ENCODE measurements at places on chromosomes 6 and 20.

DNA sequence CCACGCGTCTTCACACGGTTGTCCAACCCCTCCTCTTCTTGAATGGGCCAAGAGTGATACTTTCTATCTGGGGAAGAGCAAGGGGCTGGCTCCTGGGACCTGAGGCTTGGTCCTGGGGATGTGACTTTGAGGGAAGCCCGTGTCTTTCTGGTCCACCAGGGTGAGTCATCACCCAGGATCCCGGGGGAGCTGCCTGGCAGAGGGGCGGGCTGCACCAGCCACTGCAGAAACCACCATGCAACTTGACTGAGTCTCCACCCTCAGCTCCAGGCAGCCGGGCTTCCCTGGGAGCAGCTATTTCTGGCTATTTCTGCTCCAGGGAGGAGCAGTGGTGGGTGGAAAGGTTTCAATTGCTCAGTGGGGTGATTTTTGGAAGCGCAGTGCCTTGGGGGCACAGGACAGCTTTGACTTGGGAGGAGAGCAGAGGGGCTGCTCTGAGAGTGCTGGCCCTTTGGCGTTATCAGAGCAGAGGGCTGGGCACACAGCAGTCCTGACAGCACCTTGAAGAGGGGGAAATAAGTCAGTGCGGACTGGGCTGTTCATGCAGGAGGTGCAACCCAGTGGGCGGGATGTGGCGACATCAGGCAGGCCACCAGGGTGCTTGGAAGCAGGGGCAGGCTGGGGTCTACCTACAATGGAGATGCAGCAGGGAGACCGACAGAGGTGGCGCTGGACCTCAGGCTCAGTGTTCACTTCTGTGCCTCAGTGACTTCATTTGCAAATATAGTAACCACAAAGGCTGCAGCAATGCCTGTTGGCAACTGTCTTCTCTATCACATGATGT lies 45.1 kb upstream of the FAM83D start:
- no peak for DNase-seq

GRCh38 chr20:10876558-10876957 lies 202.8 kb upstream of the JAG1 start:
- DNase-seq: no peak

- DNase-seq: peak; percentile 55
These were observed 4.7 kb upstream of the GJA1 start for GRCh38 chr6:121430514-121431460.

GRCh38 chr6:310671-311070 lies 18.4 kb downstream of the DUSP22 start:
- no peak for DNase-seq

- no peak for DNase-seq
These were observed 7.3 kb downstream of the THEMIS start for GRCh38 chr6:127893541-127893940.

GRCh38 chr6:163162007-163162873 lies 252.3 kb upstream of the QKI start:
- DNase-seq: no peak

DNA sequence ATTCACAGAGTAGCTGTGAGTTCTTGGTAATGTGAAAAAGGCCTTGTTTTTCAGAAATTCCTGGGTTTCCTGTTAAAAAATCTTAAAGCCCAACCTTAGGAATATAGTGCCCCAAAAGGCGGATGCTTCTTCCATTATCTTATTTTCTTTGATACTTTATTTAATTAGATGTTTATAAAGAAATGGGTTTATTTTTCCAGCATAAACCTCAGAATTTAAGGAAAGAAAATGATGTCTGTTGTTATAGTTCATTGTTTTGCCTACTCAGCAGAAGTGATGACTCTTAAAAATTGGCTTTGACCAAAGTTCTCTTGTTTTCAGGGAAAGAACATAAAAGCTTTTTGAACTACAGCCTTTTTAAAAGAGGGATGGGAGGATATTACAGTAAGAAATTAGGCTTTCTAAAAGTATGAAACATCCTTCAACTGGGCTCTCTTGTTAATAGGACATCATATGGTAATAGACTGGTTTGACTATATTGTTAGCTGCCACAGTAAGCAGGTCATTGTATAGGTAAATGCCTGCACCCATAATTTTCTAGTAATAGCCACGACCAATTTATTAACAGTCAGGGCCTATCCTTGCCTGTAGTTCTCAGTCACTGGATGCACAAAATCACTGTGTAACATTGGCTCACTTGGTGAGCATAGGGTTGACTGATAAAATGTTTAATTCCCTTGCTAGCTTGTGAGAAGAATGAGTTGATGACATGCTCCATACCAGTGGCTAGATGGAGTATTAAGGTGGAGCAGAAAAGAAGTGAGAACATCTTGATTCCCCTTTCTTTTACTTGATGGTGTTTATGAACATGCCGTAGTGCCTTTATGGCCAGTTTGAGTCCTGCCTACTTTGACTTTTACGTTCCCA lies 5.2 kb downstream of the SRSF6 start:
- no peak for DNase-seq

- DNase-seq: no peak
These were observed 1029.1 kb upstream of the MANEA start for GRCh38 chr6:94548201-94548600.

DNA sequence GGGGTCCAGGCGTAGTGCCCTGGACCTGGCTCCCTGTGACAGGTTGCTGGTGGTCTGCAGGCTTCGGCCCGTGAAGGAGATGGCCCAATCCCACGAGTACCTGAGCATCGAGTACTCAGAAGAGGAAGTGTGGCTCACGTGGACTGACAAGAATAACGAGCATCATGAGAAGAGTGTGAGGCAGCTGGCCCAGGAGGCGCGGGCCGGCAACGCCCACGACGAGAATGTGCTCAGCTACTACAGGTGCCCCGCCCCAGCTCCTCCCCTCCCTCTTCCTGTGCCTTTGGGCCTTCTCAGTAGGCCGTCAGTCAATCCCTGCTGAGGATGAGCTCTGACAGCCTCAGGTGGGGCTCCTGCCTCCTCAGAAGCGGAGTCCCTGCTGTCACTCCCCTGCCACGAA lies 42.6 kb downstream of the UQCC2 start:
- peak; percentile 76 for DNase-seq

- DNase-seq: peak; percentile 43
These were observed 118.7 kb upstream of the GJE1 start for GRCh38 chr6:142013875-142014495.

DNA sequence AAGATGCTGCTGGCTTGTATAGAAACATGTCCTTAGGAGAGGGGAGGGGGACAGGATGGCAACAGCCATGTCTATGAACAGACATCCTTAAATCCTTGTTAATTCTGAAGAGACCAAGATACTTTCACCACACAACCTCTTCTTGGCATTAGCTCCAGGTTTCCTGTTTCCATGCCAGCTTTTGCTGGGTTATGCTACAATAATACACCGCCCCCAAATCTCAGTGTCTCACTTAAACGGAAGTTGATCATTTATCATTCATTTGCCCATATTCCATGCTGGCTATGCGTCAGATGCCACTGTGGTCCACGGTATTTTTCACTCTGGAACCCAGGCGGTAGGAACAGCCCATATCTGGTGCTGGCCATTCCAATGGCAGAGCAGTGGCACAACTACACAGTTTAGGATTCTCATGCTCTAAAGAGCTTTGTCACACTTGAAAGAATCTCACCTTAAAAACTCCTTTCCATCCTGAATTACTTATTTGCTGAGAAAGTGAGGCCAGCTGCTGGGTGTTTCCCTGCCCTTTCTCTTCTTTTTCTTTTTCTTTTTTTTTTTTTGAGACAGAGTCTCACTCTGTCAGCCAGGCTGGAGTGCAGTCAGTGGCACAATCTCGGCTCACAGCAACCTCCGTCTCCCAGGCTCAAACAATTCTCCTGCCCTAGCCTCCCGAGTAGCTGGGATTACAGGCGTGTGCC lies 3.7 kb upstream of the RNASET2 start:
- DNase-seq: no peak

DNA sequence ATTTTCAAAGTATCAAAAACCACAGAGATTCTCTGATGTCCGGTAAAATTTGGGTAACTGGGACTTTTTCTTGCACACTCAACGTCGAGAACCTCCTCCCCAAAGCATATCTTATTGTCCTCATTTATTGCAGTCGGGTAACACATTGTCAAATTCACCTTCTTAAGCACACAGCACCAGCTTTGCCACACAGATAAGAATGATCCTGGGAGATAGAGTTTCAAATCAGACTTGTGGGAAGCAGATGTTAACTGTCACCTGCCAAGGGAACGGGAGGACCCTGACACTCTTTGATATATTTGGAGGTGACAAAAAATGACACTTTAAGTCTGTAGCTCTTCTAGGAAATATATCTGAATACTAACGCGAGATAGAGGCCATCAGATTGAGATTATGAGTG lies 282.1 kb upstream of the BMP2 start:
- DNase-seq: no peak

- DNase-seq: no peak
These were observed 2.9 kb downstream of the FNDC1 start for GRCh38 chr6:159172091-159172491.

DNA sequence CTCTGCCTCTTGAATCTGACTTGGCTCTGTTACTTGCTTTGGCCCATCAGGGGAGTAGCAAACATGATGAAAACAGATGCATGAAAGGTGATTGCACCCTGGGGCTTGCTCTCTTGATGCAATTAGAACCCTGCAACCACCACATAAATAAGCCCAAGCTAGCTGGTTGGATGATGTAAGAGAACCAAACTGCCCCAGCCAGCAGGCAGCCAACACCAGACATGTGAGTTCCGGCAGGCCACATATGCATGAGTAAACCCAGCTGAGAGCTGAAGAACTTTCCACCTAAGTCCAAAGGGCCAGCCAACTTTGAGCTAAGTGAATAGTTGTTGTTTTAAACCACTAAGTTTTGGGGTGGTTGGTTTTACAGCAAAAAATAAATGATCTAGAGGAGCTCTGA lies 268.4 kb downstream of the FARS2 start:
- no peak for DNase-seq

- no peak for DNase-seq
These were observed 706.3 kb downstream of the TFAP2A start for GRCh38 chr6:9708600-9708999.

DNA sequence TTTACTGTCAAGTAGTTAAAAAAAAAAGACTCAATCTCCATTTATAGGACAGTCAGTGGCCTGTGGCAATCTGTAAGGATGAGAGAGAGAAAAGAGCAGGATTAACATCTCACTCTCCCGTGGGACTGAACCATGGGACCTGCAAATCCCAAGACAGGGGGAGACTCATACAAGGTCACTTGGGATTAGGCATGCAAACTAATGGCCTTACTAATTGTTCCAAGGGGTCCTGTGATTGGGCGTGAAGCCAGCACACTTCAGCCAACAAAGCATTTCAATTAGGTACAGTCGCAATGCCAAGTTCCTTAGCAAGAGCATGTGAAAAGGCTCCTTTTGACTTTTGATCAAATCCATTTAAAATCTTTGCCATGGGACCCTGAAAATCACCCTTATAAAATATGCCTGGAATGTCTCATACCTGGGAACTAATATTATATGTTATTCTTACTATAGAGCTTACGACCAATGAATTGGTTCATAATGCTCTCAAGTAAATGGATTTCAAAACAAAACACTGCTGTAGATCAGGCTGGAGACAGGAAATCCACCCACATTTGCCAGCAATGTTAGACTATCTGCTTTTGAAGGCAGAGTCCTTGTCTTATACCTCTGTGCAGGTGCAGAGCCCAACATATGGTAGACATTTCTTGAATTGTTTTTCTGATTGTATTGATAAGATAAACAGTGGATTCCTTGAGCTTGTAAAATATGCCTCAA lies 412.5 kb downstream of the GJA1 start:
- no peak for DNase-seq
